ENCODE measurements at places on chromosomes 7 and 10.
A peak's percentile ranks its signal among the peaks of the same experiment; 100 is the strongest.

GRCh38 chr7:4226524-4226882 lies 455.6 kb upstream of the FOXK1 start:
- no peak for DNase-seq

- no peak for DNase-seq
These were observed 354.0 kb downstream of the PHF14 start for GRCh38 chr7:11327633-11328032.

GRCh38 chr10:25978771-25979170 lies 44.7 kb downstream of the MYO3A start:
- no peak for DNase-seq

- DNase-seq: no peak
These were observed 160.6 kb downstream of the PRKAG2 start for GRCh38 chr7:151716323-151716722.

- peak; percentile 58 for DNase-seq
These were observed 252.4 kb downstream of the KLF6 start for GRCh38 chr10:3532644-3533043.

GRCh38 chr7:132565441-132565840 lies 10.8 kb downstream of the PLXNA4 start:
- DNase-seq: no peak

GRCh38 chr7:31007634-31008033 lies 43.9 kb downstream of the GHRHR start:
- no peak for DNase-seq
